ENCODE measurements at places on chromosomes 1 and 21. TPM values are rescaled to one million over a fixed set of nuclear protein-coding genes. Genes with fewer than 3 reads are reported as not detected.

DNA sequence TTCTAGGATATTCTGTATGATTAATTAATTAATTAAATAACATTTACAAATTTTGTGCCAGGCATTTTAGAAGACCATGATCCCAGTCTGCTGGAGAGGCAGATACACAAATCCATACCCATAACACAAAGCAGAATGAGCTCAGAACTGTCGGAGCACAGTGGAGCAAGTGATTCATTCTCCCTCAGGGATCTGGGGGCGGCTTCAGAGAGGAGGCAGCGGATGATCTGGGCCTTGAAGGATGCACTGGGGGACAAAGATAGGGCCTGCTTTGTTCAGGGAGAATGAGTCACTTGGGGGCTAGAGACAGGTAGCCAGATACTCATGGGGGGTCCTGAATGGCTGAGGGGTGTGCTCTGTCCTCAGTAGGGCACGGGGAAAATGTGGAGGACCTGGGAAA, 50.9 kb upstream of the TRABD2B start:
- H3K27ac ChIP-seq: no peak overlapping the region
- H3K27me3 ChIP-seq: no peaks in the 10 kb centered on the region
- DNase-seq: no peak
- no peaks in the 10 kb centered on the region for H3K36me3 ChIP-seq

ARHGEF16 gene
- total RNA-seq: 10.6 TPM

DNA sequence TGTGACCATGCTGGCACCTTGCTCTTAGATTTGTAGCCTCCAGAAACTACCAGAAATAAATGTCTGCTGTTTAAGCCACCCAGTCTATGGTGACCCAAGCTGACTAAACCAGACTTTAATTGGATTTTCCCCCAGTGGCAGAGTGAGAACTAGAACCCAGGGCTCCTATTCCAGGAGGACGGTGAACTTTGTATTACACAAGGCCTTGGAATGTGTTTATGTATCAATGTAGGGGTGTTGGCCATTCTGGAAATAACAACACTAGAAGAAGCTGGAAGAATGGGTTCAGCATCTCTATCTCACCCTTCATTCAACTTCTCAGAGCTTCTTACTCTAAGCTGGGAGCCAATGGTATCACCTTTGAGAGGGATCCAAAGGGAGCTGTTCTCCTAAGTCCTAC, 37.0 kb downstream of the ARHGEF11 start:
- H3K27me3 ChIP-seq: no peaks in the 10 kb centered on the region
- peaks cover 23% of the 10 kb centered on the region for H3K4me1 ChIP-seq
- no peak overlapping the region for H3K27ac ChIP-seq
- H3K36me3 ChIP-seq: no peaks in the 10 kb centered on the region
- DNase-seq: no peak

CD48 gene
- total RNA-seq: 26.3 TPM

- H3K27me3 ChIP-seq: peaks cover 37% of the 10 kb centered on the region
- peaks cover 17% of the 10 kb centered on the region for H3K4me1 ChIP-seq
- peak; percentile 69 for DNase-seq
- H3K27ac ChIP-seq: no peak within 1 kb of the TSS
- H3K36me3 ChIP-seq: no peaks in the 10 kb centered on the region
These were observed at the start of gene ZBTB8B for GRCh38 chr1:32464716-32465577. Gene ZBTB8B (plus strand): TSS chr1:32465072. CDS start chr1:32470625, 5,553 bp downstream.

- H3K4me3 ChIP-seq: no peak overlapping the region
- DNase-seq: no peak
- H3K27ac ChIP-seq: no peak overlapping the region
These were observed 171.8 kb upstream of the C1orf87 start for GRCh38 chr1:60245324-60245723.

DNA sequence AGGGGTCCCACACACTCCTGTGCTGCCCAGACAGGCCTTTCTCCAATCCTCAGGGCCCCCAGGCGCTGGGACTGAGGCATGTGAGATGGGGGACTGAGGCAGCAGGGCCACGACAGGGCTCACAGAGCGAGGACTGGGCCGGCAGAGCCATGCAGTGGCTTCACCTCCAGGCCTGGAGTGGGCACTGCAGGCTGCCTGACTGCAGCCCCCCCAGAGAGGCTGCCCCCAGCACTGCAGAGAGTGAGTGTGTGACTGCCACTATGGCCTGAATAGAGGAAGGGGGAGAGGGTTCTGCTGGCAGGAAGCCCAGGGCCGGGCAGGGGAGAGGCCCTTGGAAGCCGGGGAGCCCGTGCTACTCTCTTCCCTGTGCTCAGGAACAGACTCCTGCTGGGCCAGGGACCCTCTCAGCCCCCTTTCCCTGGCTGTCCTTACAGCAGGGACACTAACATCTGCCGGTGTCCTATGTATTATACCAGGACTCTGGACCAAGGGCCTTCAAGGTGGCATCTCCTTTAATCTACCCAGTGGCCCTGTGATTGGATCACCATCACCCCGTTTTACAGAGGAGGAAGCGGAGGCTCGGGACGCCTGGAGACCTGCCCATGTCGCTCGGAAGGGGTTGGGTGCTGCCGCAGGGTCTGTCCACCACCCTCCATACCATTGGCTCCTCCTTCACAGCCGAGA, 20.2 kb upstream of the PLEKHG5 start:
- no peaks in the 10 kb centered on the region for H3K4me1 ChIP-seq
- no peaks in the 10 kb centered on the region for H3K36me3 ChIP-seq
- no peaks in the 10 kb centered on the region for H3K27me3 ChIP-seq
- no peak for DNase-seq

DNA sequence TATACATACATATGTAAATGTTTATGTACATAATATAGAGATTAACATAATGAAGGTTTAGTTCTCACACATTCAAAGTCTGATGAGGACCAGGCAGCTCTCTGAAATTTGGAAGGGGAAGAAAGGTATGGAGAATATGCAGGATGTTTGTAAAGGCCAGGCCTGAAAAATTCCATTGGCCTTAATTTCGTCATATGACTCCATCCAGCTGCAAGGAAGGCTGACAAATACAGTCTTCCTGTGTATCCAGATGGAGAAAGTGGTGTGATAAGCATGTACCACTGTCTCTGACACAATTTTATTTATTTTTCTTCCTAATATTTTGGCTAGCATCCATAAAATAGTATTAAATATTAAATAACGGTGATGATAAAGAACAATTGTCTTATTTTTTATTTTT, 6.3 kb upstream of the SGIP1 start:
- DNase-seq: no peak
- H3K4me1 ChIP-seq: peaks cover 3% of the 10 kb centered on the region
- H3K4me3 ChIP-seq: no peak overlapping the region
- no peaks in the 10 kb centered on the region for H3K36me3 ChIP-seq

GRCh38 chr21:16294128-16294527, 564.3 kb downstream of the USP25 start:
- no peak for DNase-seq
- H3K36me3 ChIP-seq: no peaks in the 10 kb centered on the region
- no peaks in the 10 kb centered on the region for H3K4me1 ChIP-seq
- no peak overlapping the region for H3K27ac ChIP-seq
- H3K4me3 ChIP-seq: no peak overlapping the region

- peaks cover 35% of the 10 kb centered on the region for H3K27me3 ChIP-seq
- peaks cover 14% of the 10 kb centered on the region for H3K4me1 ChIP-seq
- H3K4me3 ChIP-seq: no peak overlapping the region
- no peaks in the 10 kb centered on the region for H3K36me3 ChIP-seq
- no peak for DNase-seq
- no peak overlapping the region for H3K27ac ChIP-seq
These were observed 2.3 kb downstream of the VASH2 start for GRCh38 chr1:212952641-212952976.

- no peaks in the 10 kb centered on the region for H3K36me3 ChIP-seq
- peaks cover 42% of the 10 kb centered on the region for H3K4me1 ChIP-seq
- H3K27ac ChIP-seq: peak overlapping the region; percentile 58
- no peak for DNase-seq
- no peaks in the 10 kb centered on the region for H3K27me3 ChIP-seq
These were observed 783 bp upstream of the FCMR start for GRCh38 chr1:206922524-206922923.

GRCh38 chr1:178587096-178587495, 74.2 kb downstream of the TEX35 start:
- H3K4me1 ChIP-seq: no peaks in the 10 kb centered on the region
- DNase-seq: no peak
- no peak overlapping the region for H3K27ac ChIP-seq
- no peaks in the 10 kb centered on the region for H3K27me3 ChIP-seq
- H3K36me3 ChIP-seq: no peaks in the 10 kb centered on the region

- no peak overlapping the region for H3K4me3 ChIP-seq
- H3K27ac ChIP-seq: no peak overlapping the region
- no peaks in the 10 kb centered on the region for H3K27me3 ChIP-seq
- DNase-seq: no peak
- no peaks in the 10 kb centered on the region for H3K36me3 ChIP-seq
These were observed 139.2 kb upstream of the CACNA1E start for GRCh38 chr1:181344091-181344490.

TRAPPC10 gene
- total RNA-seq: 47.4 TPM

- H3K4me1 ChIP-seq: no peaks in the 10 kb centered on the region
- no peaks in the 10 kb centered on the region for H3K36me3 ChIP-seq
- no peak for DNase-seq
These were observed 27.5 kb downstream of the OVGP1 start for GRCh38 chr1:111399792-111400610.

GRCh38 chr1:225549821-225550220, 103.1 kb downstream of the ENAH start:
- H3K27me3 ChIP-seq: no peaks in the 10 kb centered on the region
- no peaks in the 10 kb centered on the region for H3K4me1 ChIP-seq
- no peaks in the 10 kb centered on the region for H3K36me3 ChIP-seq

GRCh38 chr1:197156692-197157091, 10.2 kb upstream of the ASPM start:
- no peaks in the 10 kb centered on the region for H3K4me1 ChIP-seq
- DNase-seq: no peak
- no peak overlapping the region for H3K27ac ChIP-seq
- H3K36me3 ChIP-seq: peaks cover 23% of the 10 kb centered on the region
- no peaks in the 10 kb centered on the region for H3K27me3 ChIP-seq

- H3K4me1 ChIP-seq: no peaks in the 10 kb centered on the region
- no peaks in the 10 kb centered on the region for H3K36me3 ChIP-seq
- no peak for DNase-seq
- H3K4me3 ChIP-seq: no peak overlapping the region
- no peak overlapping the region for H3K27ac ChIP-seq
These were observed 56.3 kb downstream of the ZP4 start for GRCh38 chr1:237834461-237834860.
